ENCODE measurements at places on chromosomes 2 and 18. TPM values are rescaled to one million over a fixed set of nuclear protein-coding genes. Genes with fewer than 3 reads are reported as not detected.

The CXCR1 gene
- total RNA-seq: not detected

The TMX3 gene
- 16.8 TPM for total RNA-seq

The TMEM17 gene
- 5.0 TPM for total RNA-seq

The PROKR1 gene
- not detected for total RNA-seq

The COL4A3 gene
- total RNA-seq: 1.3 TPM

The UGT1A6 gene
- total RNA-seq: 1.1 TPM

The GKN2 gene
- total RNA-seq: 1.9 TPM

The RTKN gene
- total RNA-seq: 20.2 TPM

The MSGN1 gene
- not detected for total RNA-seq

The PLA2R1 gene
- total RNA-seq: 2.6 TPM

The CCNT2 gene
- 10.1 TPM for total RNA-seq

The KCNE4 gene
- total RNA-seq: 0.64 TPM

The VWA3B gene
- total RNA-seq: not detected

The MAP4K4 gene
- total RNA-seq: 102 TPM

The POTEJ gene
- total RNA-seq: not detected

The LRRTM4 gene
- total RNA-seq: not detected

The CHRND gene
- not detected for total RNA-seq

The GRB14 gene
- 5.0 TPM for total RNA-seq

The RGPD4 gene
- 0.06 TPM for total RNA-seq

The GPR39 gene
- 6.9 TPM for total RNA-seq

The ZC3H8 gene
- total RNA-seq: 13.4 TPM

The C1QL2 gene
- 0.48 TPM for total RNA-seq

The MAL gene
- total RNA-seq: 0.20 TPM

The IL36G gene
- total RNA-seq: not detected

The RUFY4 gene
- total RNA-seq: 0.09 TPM

The SRD5A2 gene
- 0.06 TPM for total RNA-seq

The UGT1A5 gene
- 0.13 TPM for total RNA-seq

The MARCO gene
- total RNA-seq: 0.05 TPM

The KLHL30 gene
- total RNA-seq: 0.25 TPM

The AP1S3 gene
- 28.6 TPM for total RNA-seq

The ASB18 gene
- total RNA-seq: not detected

The HOXD13 gene
- total RNA-seq: 0.15 TPM

The SLC5A7 gene
- not detected for total RNA-seq

The ORC2 gene
- 14.0 TPM for total RNA-seq

The UGT1A9 gene
- 4.9 TPM for total RNA-seq

The CABYR gene
- total RNA-seq: 18.9 TPM

The GCG gene
- not detected for total RNA-seq

The AMER3 gene
- total RNA-seq: not detected

The IFIH1 gene
- 1.2 TPM for total RNA-seq

The NCKAP5 gene
- 0.83 TPM for total RNA-seq

The GULP1 gene
- 43.4 TPM for total RNA-seq

The GREB1 gene
- 2.6 TPM for total RNA-seq

The MATN3 gene
- total RNA-seq: 17.8 TPM

The FN1 gene
- 307 TPM for total RNA-seq

The MC4R gene
- total RNA-seq: not detected

The ITGB6 gene
- 0.66 TPM for total RNA-seq

The LINC00305 gene
- not detected for total RNA-seq

The CD207 gene
- not detected for total RNA-seq
